Immature natural killer cell (primary cell): ENCODE measurements at places on chromosomes 6 and 20. TPM values are rescaled to one million over a fixed set of nuclear protein-coding genes. Genes with fewer than 3 reads are reported as not detected.

LY6G6D gene
- not detected for polyA plus RNA-seq

RSPH9 gene
- 0.86 TPM for polyA plus RNA-seq

CALHM6 gene
- polyA plus RNA-seq: 26.5 TPM

C6orf58 gene
- not detected for polyA plus RNA-seq

TRIM10 gene
- not detected for polyA plus RNA-seq

EYA2 gene
- not detected for polyA plus RNA-seq

TMC2 gene
- not detected for polyA plus RNA-seq

IL17A gene
- 0.19 TPM for polyA plus RNA-seq

NR2E1 gene
- not detected for polyA plus RNA-seq

STMND1 gene
- polyA plus RNA-seq: not detected

BMP7 gene
- not detected for polyA plus RNA-seq

CALHM5 gene
- not detected for polyA plus RNA-seq

ARMH2 gene
- polyA plus RNA-seq: not detected

CDC40 gene
- polyA plus RNA-seq: 34.6 TPM

SIRPA gene
- not detected for polyA plus RNA-seq

NMBR gene
- polyA plus RNA-seq: not detected

SIM1 gene
- polyA plus RNA-seq: not detected
